GF-D8 (cell line): ENCODE measurements at places on chromosomes 7 and 10.

DNA sequence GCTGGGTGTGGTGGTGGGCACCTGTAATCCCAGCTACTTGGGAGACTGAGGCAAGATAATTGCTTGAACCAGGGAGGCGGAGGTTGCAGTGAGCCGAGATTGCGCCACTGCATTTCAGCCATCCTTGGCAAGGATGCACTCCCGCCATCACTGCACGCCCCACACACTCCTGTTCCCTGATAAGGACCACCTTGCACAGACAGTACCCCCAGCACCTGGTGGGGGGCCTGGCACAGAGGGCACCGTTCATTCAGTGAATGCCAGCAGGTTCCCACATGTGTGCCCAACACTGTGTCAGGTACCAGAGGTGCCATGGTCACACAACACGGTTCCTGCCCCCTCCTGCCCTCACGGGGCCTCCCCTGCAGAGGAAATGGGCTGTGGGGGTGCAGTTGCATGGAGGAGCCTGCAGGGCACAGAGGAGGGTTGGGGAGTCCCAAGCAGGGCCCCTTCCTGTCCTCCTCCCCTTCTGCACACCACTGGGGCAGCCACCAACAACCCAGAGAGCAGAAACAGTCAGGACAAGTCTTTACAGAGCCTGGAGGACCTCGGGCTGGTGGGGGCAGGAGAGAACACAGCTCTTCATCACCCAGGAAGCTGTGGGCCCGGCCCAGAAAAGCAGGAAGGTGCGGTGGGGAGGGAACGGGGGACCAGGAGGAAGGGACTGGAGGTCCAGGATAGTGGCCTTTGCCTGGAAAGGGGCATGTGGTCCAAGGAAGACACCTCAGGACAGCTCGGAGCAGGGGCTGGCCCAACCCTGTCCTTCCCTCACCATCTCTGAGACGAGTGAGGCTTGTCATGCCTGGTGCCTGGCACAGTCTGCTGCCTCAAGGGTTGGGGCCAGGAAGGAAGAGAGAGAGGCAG, 7.1 kb downstream of the CRYGN start:
- DNase-seq, result no peak

DNA sequence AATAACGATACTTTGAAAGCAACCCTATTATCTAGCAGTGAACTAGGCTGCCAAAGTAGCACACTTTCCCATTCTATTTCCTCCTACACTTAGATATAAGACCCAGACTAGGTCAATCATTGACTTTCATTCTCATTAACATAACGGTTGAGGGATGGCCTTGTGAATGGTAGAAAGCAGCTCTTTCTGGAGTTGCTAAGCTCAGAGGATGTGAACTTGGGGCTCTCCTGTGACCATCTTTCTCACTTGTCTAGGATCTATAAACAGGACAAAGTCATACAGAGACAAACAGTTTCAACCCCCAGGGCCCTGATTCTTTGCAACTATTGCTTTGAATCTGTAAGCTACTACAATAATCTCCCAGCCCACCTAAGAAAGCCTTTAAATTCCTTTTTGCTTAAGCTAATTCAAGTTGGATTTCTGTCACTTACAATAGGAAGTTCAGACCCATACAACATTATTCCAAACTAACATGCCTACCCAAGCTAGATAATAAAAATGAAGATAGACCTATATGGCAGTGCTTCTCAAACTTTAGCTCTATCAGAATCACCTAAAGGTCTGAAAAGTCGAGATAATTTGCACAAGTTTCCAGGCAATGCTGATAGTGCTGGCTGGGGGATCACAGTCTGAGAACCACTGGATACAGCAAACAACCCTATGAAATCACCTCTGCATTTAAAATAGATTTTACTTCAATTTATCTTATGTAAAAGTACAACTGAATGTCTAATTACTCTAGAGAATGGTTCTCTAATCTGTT, 16.7 kb downstream of the P4HA1 start:
- DNase-seq, result no peak

GRCh38 chr10:79390551-79391229, 43.4 kb downstream of the PPIF start:
- DNase-seq, result no peak

- no peak for DNase-seq
Measured at GRCh38 chr10:52706332-52707070, 66.1 kb downstream of the MBL2 start.

- no peak for DNase-seq
Measured at GRCh38 chr10:126935263-126935946, 30.2 kb downstream of the DOCK1 start.

GRCh38 chr10:129951101-129951969, 12.7 kb downstream of the EBF3 start:
- no peak for DNase-seq

DNA sequence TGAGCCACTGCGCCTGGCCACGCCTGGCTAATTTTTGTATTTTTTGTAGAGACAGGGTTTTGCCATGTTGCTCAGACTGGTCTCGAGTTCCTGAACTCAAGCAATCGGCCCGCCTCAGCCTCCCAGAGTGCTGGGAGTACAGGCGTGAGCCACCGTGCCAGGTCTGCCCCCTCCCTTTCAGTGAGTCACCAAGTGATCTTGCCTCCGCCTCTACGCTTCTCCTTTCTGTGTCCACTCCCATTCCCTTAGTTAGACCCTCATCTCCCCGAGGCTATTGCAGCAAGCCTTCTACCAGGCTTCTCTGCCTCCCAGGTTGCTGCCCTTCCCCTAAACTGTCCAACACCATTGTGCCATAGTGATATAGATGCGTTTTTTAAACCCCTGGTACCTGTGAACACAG, 32.9 kb downstream of the CDC123 start:
- no peak for DNase-seq

DNA sequence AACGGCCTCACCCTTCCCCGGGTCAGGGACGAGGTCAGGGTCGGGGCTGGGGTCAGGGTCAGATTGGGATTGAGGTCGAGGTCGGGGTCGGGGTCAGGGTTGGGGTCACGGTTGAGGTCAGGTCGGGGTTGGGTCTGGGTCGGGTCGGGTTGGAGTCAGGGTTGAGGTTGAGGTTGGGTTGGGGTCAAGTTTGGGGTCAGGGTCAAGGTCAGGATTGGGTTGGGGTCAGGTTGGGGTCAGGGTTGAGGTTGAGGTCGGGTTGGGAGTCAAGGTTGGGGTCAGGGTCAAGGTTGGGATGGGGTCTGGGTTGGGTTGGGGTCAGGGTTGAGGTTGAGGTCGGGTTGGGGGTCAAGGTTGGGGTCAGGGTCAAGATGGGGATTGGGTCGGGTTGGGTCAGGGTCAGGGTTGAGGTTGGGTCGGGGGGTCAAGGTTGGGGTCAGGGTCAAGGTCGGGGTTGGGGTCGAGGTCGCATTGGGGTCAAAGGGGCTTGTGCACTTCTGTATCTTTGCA, 131.4 kb downstream of the VIPR2 start:
- no peak for DNase-seq

DNA sequence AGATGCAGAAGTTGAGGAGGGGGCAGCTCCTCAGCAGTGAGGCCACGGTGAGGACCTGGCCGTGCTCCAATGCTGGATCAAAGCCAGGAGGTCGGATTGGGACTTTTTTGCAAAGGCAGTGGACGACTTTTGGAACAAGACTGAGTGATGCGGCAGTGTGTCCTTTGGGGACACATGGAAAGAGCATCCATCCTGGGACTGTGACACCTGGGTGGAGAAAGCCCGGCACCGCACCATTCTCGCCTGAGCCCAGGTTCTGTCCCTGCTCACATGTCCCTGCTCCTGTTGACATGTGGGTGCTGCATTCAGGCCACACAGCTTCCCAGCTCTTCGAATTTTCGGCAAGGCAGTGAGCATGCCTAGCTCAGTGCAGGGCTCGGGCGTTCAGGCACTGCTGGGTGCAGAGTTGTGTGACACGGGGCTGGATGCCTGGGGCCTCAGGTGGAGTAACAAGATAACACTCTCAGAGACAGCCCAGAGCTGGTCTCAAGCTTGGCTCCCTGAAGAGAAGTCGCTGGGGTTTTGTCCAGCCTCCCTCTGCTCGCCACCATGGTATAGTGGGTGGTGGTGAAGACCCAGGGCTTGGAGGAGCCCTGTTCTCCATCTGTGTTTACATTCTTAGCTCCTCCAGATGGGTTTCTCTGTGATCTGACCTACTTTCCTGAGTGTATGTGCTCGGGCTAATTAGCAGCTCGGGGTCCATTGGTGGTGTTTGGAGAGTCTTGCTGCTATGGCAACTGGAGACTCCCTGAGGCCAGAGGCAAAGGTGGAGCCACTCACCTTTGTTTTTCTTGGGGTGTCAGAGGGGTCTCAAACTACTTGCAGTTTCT, 111.7 kb upstream of the BTBD16 start:
- DNase-seq, result no peak

DNA sequence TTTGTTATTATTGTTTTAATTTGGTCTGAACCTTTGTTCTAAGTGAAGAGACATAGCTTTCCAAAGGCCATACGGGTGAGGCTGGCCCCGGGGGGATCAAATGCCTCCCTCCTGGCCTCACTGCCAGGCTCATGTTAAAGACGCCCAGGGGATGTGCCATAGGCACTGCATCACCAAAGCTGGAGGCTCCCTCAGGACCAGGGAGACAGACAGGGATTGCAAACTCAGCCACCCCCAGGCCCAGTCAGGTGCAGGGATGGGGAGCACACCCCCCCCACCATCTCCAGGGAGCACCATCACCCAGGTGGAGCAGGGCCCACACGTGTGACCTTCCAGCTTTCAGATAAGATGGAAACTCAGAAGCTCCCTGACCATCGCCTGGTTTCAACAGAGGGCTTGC, 96.0 kb upstream of the DNAAF5 start:
- DNase-seq, result no peak

GRCh38 chr7:117146059-117146458, 176.8 kb downstream of the WNT2 start:
- no peak for DNase-seq

DNA sequence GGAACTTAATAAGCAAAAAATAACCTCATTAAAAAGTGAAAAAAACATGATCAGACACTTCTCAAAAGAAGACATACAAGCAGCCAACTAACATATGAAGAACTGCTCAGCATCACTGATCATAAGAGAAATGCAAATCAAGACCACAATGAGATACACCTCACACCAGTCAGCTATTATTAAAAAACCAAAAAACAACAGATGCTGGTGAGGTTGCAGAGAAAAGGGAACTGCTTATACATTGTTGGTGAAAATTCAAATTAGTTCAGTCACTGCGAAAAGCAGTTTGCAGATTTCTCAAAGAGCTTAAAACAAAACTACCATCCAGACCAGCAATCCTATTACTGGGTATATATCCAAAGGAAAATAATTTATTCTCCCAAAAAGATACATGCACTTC, 513.3 kb downstream of the MDFIC start:
- no peak for DNase-seq

DNA sequence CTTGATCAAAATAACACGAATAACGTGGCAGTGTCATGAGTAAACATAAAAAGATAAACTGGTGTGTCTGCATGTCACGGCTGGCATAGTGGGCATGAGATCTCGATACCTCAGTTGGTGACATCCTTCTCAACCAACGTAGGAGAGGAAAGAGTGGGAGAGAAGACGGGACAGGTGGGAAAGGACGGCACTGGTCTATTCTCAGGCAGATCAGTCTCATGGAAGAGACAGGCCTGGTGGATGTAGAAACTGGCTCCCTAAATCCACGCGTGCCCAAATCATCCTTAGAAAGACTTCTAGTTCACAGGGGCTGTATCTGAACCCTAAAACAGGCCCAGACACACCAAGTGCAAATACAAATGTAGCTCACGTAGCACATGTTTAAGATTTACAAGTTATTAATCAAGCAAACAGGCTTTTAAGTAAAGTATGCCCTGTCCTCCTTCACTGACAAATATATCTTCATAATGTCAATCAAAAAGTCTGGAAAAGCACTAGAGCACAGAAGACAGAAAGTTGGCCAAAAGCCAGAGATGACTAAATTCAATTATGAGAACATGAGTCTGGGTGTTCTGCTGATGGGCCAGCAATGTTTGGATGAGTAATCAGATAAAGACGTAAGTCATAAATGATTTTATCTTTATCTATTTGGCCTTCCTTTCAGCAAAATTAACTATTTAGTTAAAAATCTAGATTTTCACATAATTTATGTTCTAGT, 56.3 kb downstream of the SFMBT2 start:
- DNase-seq, result no peak

GRCh38 chr7:93284908-93285307, 52.7 kb downstream of the VPS50 start:
- no peak for DNase-seq

DNA sequence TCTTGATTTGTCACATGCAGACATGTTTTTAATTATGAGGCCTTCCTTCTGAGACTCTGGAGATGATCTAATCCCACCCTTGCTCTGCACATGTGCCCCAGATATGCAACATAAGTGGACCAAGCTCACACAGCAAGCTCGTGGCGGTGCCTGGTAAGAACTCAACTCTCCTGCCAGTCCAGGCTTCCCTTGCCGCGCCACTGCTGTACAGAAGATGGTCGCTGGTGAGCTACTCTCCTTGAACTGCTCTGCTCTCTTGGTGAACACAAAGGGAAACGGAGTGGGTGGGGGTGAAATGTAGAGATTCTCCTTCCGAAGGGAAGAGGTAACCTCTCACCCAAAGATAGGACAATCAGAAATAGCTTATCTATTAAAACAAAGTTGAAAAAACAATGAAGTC, 25.7 kb downstream of the MYOF start:
- no peak for DNase-seq

GRCh38 chr10:48536156-48536500, 68.7 kb downstream of the ARHGAP22 start:
- no peak for DNase-seq

- DNase-seq, result no peak
Measured at GRCh38 chr10:110337906-110338305, 33.2 kb upstream of the SMNDC1 start.

- DNase-seq, result no peak
Measured at GRCh38 chr7:77216181-77216845, 16.7 kb upstream of the FGL2 start.
